ENCODE measurements at places on chromosomes 1 and 21.

DNA sequence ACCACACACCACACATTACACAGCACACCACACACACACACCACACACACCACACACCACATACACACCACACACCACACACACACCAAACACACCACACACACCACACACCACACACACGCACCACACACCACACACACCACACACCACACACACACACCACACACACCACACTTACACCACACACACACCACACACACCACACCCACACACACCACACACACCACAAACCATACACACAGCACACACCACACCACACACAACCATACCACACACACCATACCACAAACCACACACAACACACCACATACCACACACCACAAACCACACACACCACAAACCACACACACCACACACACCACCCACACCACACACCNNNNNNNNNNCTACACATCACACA is 40.9 kb upstream of the SIK1 start:
- DNase-seq, result no peak

- DNase-seq, result no peak
Observed at GRCh38 chr1:48916130-48917069, 139.7 kb upstream of the BEND5 start.

- no peak for DNase-seq
Observed at GRCh38 chr1:53678938-53679825, 59.8 kb downstream of the GLIS1 start.

DNA sequence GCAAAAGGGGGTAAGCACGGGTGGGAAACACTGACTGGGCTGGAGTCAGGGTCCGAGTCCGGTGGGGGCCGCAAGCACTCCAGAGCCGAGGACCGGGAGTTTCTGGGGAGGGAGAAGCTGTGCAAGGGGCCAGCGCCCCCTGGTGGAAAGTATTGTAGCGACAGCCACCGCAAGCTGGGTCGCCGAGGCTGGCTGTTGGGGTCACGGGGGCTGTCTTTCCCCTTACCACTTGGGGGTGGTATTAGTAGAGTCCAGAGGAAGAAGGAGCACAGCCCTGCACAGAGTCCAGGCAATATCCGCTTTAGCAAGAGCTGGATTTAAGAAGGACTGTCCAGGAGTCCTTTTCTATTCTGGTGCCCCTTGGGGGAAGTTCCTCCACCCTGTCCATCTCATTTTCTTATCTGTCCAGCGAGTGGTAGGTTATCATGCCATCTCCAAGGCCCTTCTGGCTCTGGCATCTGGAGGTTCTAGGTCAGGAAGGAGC is 17.9 kb upstream of the ETV3 start:
- DNase-seq, result peak; percentile 30

DNA sequence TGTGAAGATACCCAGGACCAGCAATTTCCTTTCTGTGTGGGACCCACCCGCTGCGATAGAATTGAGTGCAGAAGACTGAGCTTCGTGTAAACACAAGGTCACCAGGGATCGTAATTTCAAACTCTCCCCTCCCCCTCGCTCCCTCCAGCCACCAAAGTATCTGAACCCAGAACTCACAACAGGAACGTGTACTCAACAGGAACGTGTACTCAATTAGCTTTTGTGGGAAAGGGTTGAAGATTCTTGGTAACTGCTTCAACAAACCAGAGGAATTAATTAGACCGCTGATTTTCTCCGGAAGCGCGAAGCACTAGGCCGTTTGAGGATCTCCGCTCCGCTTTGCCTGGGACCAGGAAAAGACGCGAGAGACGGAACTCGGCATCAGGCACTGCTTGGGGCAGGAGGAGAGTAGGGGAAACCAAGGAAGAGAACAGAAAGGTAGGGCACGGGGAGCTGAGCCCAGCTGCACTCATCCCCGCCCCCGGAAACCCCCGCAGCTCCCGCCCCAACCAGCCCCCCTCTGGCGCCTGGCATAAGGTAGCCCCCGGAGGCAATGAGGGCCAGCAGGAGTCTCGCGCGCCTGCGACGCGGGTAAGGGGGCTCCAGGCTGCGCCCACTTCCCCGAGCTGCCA is 453 bp downstream of the DRAM2 start:
- DNase-seq, result peak; percentile 38

GRCh38 chr1:157653494-157653873 is 47.1 kb downstream of the FCRL3 start:
- no peak for DNase-seq

- no peak for DNase-seq
Observed at GRCh38 chr1:56726706-56727105, 81.6 kb downstream of the PRKAA2 start.

DNA sequence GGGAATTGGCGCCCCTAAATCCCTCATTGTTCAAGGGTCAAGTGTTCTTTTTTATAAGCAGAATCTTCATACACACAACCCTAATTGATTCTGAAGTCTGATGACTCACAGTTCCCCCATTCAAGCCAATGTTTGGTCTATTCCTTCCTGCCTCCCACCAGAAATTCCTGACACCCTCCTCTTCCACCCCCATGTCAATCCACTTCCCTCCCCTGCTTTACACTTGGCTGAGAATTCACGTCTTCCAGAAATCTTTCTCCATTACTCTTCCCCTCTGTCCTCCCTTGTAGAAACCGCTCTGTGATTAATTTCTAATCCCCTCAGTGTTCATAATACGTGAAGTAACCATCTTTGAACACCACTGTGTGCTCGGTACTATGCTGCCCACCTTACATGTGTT is 76.2 kb upstream of the CD34 start:
- no peak for DNase-seq

GRCh38 chr1:116909512-116910378 is at the start of gene PTGFRN:
TSS of gene PTGFRN (plus strand) at chr1:116909916. CDS start at chr1:116910204, 288 bp downstream.
- DNase-seq, result no peak

DNA sequence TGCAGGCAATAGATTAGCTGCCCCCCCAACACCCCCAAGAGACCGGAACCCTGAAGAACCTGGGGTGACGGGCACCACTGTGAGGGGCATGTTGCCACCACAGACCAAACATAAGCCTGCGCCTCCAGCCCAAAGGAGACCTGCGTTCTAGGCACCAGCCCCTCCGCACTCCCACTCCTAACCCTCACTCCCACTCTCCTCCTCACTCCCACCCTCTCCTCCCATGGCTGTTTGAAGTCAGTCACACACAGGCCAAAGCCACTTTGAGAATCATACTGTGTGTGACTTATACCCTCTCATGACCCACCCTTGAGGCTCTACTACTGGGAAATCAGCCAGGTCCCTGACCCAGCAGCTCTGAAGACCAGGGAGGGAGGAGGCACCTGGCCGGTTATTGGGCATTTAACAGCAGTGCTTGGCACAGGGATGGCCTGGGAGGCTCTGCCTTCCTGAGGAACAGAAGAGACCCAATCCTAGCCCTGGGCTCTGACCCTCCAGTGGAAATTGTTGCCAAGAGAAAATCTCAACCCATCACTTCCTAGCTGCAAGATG is 43.5 kb downstream of the FBXO2 start:
- no peak for DNase-seq

GRCh38 chr1:206784471-206784903 is 12.2 kb upstream of the IL10 start:
- no peak for DNase-seq

GRCh38 chr1:19534281-19534680 is 48.9 kb upstream of the CAPZB start:
- DNase-seq, result no peak

All from HFFc6 (cell line).